ENCODE measurements at places on chromosomes 1 and 21.

DNA sequence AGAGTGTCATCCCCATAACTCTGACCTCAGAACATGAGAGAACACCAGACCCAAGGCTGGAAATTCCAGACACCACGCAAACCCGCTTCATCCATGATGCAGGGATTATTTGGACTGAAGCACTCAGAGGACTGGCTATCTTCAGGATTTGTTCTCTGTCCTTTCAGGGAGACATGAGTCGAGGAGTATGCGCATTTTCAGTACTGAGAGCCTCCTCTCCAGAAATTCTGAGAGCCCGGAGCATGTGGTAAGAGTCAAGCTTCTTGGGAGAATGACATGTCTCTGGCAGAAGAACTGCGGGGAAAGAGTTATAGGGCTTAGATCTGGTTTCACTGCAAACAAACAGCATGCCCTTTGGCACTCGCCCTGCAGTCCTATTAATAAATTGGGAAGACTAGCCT lies 6.9 kb downstream of the LAX1 start:
- DNase-seq, result no peak

DNA sequence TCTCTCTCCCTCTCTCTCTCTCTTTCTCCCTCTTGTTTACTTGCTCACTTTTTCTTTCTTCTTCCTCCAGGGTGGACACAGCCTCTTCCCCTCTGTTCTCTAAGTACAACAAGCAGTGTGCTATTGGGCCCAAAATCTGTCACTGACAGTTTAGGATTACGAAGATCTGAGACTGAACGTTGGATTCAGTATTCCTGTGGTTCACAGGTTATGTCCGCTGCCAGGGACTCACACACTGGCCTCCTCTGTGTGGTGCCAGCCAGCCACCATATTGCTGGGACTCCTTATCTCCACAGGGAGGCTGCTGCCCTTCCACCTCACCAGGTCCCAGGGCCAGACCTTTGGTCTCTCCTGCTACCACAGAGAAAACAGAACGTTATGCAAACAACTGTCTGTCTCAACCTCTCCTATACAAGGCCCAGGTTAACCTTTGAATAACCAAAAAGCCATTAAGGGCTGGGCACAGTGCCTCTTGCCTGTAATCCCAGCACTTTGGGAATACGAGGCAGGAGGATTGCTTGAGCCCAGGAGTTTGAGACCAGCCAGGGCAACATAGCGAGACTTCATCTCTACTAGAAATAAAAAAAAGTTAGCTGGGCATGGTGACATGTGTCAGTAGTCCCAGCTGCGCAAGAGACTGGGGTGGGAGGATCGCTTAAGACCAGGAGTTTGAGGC lies 171.9 kb upstream of the RAB4A start:
- DNase-seq, result no peak

DNA sequence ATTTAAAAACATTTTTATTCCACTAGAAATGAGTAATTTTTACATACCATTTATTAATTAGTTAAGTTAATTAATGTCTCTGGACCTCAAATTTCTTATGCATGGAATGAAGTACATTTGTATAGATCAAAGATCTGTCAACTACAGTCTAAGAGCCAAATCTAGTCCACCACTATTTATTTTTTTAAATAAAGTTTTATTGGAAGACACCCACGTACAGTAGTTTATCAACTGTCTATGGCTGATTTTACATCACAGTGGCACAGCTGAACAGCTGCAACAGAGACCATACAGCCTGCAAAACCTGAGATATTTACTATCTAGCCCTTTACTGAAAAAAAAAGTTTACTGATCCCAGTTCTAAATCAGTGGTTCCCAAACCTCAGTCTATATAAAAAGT lies 188.6 kb upstream of the HP1BP3 start:
- no peak for DNase-seq

DNA sequence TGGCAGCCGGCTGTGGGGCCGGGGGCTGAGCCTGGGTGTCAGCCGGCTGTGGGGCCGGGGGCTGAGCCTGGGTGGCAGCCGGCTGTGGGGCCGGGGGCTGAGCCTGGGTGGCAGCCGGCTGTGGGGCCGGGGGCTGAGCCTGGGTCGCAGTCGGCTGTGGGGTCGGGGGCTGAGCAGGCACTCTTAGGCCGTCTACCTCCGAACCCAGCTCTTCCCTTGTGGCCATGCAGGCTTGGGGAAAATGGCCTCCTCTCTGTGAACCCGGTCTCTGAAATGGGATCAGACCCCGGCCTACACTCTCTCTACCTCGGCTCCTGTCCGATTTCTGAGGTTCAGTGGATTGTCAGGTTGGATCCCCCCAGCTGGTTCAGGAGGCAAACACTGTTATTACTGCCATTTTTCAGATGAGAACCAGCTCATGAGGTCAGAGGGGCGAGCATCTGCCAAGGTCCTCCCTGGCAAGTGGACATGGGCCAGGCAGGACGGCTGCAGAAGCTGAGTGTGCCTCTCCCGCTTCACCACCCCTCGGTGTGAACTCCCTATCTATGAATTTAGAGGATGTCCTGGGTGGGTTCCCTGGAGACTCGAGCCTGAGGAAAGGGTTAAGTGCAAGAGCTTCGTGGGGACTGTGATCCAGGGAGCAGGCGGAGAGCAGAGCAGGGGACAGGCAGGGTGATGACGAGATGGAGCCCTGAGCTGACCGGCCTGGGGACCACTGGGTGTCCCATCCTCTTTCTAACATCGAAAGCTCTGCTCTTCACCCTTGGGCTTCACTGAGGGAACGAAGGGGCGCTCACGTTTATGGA lies 10.9 kb upstream of the COL18A1 start:
- no peak for DNase-seq

- DNase-seq, result no peak
These were observed 9.1 kb upstream of the GALNT2 start for GRCh38 chr1:230057681-230058565.

GRCh38 chr1:61490924-61491323 lies 234.0 kb downstream of the TM2D1 start:
- DNase-seq, result no peak

GRCh38 chr1:107776900-107777663 lies 187.9 kb downstream of the VAV3 start:
- DNase-seq, result no peak

GRCh38 chr1:8988618-8988967 lies 37.6 kb downstream of the SLC2A7 start:
- no peak for DNase-seq

DNA sequence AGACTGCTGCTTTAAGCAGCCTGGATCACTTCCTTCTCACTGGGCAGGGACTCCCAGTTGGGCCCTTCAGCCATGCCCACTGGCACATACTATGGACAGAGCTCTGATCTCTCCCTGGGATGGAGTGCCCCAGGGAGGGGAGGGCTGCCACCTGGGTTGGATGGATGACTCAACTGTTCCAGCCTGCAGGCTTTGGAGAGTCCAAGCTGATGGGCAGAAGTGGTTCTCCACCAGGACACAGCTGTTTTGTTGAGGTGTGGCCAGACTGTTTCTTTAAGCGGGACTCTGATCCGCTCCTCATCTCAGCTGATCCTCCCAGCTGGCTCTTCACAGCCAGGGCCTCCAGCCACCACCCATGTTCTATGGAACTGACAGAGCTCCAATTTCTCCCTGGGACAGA lies 166.9 kb downstream of the MAGI3 start:
- DNase-seq, result no peak

DNA sequence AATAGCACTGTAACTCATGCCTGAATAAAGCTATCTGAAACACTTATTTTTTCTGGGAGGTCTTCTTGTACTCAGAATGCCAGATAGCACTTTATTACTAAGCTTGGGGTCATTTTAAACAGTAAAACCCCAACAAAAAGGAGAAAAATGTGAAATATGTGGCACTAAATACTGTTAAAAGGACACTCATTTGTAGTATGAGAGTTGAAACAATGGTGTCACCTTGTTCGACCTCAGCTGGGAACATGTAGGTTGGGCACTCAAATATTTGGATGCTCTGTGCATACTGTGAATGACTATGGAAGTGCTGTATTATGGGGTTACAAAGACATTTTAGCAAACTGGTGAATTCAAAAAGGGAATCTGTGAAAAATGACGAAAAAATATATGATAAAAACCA lies 53.9 kb downstream of the SELENOF start:
- no peak for DNase-seq

GRCh38 chr1:152869808-152870419 lies 8.2 kb upstream of the SMCP start:
- peak; percentile 33 for DNase-seq

DNA sequence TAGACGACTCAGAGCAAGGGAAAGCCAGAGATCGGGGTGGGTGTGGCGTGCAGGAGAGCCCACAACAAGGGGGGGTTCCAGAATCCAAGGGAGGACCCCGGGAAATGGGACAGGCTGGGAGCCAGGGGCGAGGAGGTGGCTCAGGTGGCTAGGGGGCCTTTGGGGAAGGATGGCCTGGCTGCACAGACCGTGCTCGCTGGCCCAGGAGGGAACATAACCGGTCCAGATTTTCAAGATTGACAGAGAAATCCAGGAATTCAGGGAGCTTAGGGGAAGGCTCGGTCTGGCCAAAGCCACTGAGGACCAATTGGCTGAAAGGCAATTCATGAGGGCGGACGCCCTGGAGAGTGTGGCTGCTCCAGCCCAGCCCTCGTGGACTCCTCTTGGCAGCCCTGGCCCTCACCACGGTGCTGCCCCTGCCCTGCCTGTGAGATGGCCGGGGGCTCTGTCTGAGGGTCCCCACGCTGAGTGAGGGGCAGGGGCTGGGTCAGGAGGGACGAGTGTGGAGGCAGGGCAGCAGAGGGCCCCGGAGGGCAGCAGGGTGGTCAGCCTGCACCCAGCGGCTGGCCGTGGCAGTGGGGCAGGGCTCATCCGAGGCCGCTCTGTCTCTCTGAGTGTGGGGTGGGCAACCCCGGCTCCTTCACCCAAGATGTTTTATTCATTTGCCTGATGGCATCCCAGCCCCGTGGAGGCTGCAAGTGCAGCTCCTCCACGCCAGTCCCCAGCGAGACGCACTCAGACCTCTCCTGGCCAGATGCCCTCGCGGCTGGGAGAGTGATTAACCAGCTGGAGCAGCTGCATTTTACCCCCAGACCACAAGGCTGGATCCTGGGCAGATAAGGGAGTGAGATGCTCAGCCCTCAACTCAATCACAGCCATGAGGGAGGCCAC lies 5.6 kb upstream of the LRRC3 start:
- no peak for DNase-seq

- DNase-seq, result no peak
These were observed 142.8 kb upstream of the VAMP3 start for GRCh38 chr1:7628273-7628672.

DNA sequence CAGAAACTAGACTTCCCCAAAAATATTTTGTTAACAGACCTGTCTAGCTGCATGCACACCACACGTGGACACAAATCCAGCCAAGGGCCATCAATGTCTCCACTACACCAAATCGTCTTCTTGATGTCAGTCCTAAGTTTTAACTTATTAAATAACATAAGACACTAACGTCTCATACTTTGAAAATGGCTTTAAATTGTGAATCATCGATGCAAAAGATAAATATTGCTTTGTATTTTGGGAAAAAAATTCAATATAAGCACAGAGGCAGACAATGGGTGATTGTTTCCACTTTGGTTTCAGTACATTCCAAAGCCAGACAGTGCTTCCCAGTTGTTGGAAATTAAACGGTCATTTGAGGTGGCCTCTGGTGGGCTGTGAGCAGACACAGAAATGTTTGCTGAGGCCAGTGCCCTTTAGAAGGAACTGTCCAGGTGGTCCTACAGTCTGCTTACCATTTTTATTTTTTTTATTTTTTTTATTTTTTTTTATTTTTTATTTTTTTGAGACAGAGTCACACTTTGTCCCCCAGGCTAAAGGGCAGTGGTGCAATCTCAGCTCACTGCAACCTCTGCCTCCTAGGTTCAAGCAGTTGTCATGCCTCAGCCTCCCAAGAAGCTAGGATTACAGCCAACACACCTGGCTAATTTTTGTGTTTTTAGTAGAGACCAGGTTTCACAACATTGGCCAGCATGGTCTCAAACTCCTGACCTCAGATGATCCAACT lies 1.8 kb upstream of the KIAA2013 start:
- DNase-seq, result no peak

DNA sequence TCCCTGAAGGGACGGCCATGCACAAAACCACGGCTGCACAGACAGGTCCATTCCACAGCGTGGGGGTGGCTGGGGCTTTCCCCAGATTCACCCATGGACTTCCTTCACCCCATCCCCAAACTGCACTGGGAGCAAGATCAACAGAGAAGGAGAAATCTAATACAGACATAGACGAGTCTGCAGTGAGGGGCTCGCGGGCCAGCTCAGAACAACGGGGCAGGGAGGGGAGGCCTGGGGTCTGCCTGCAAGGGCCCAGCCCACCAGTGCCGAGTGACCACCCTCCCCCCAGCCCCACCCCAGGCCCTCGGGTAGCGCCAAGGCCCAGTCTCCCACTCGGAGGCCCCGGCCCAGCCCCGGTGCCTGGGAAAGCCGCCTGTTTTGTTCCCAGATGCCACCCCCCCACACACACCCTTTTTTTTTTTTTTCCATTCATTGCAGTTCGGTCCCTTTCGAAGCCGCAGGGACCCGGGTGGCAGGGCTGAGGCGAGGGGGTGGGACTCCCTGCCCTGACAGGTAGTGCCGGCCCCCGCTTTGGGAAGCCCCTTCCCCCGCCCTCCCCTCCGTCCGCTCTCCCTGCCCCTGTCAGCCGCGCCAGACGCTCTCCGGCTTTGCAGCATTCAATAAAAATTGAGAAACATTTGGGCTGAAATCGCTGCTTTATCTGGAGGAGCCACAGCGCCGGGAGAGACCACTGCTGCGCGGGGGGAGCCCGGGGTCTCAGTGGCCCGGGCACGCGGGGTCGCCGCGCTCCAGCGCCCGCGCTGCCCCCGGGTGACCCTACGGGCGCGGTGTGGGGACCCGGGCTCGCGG lies 543 bp upstream of the EPHB2 start:
- DNase-seq, result no peak

GRCh38 chr1:63894627-63895265 lies 120.9 kb downstream of the ROR1 start:
- DNase-seq, result no peak

DNA sequence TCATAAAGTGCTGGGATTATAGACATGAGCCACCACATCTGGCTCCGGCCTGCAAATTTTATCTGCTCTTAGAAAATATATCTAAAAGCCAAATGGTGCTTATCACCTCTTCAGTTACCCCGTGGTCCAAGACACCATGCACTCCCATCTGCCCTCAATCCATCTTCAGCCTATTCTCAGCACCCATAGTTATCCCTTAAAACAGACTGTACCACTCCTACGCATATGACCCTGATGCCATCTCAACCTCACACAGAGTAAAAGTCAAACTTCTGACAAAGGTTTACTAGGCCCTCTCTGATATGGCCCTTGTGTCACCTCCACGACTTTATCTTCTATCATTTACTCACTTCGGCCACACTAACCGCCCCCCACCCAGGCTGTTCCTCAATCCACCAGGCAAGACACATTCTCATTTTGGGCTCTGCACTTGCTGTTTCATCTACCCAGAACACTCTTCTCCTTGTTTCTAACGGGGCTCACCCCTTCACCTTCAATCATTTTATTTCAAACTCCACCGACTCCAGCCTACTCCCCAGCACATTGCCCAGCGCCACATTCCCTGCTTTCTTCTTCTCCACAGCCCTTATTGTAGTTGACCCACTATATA lies 33.0 kb downstream of the USP48 start:
- no peak for DNase-seq

- no peak for DNase-seq
These were observed 34.2 kb downstream of the SERINC2 start for GRCh38 chr1:31447210-31447609.

GRCh38 chr1:75126611-75127101 lies 7.5 kb upstream of the LHX8 start:
- no peak for DNase-seq

Data from stimulated activated CD4-positive, alpha-beta T cell treated with anti-CD3 and anti-CD28 coated beads, Interleukin-1b, Interleukin-23, amount 100 ng/mL, for 1 hour (primary cell).